Hypothalamus (tissue), 51 donors: ENCODE measurements at places on chromosomes 2 and 18.

GRCh38 chr2:77169426-77169825 lies 352.8 kb downstream of the LRRTM4 start:
- no peak for DNase-seq

DNA sequence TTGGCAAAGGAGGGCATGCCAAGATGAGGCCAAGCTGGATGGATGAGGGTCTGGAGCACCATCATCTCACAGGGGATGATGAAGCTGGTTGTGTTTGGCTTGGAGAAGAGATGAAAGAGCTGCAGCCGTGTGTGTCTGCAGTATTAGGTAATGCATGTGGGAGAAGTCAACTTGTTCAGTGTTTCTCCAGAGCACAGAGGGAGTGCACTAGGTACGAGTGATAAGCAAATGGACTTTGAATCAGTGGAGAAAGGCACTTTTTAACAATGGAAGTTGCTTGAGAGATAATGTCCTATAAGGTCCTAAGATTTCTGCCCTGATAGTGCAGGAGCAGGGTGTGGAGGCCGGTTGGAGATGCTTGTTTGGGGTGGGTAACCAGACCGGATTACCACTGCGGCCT lies 36.0 kb downstream of the SLC14A2 start:
- no peak for DNase-seq

DNA sequence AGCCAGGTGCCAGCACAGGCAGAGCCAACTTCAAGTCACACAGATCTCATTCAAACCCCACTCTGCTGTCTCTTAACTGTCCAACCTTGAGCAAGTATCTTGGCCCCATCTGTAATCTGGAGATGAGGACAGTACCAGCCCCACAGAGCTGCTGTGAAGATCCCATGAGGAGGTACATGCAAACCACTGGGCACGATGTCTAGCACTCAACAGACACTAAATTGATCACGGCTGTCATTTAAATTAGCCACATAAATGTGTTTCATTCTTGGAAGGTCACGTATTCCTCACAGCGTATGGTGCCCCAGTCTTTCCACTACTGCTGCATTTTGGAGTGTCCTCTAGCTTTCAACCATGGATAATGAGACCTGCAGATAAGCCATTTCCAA lies 167.6 kb upstream of the ID2 start:
- DNase-seq: no peak

GRCh38 chr2:141411419-141411818 lies 719.4 kb downstream of the LRP1B start:
- DNase-seq: no peak

GRCh38 chr2:143615562-143615961 lies 486.3 kb downstream of the ARHGAP15 start:
- DNase-seq: no peak

- DNase-seq: no peak
Measured at GRCh38 chr18:26159353-26159752, 25.7 kb downstream of the PSMA8 start.

GRCh38 chr2:48089644-48090043 lies 183.3 kb upstream of the FBXO11 start:
- no peak for DNase-seq

GRCh38 chr2:216842636-216843035 lies 17.2 kb downstream of the TNP1 start:
- DNase-seq: no peak

- DNase-seq: no peak
Measured at GRCh38 chr2:201891676-201892075, 85.3 kb downstream of the CDK15 start.

- no peak for DNase-seq
Measured at GRCh38 chr18:6434481-6434880, 19.8 kb upstream of the L3MBTL4 start.

DNA sequence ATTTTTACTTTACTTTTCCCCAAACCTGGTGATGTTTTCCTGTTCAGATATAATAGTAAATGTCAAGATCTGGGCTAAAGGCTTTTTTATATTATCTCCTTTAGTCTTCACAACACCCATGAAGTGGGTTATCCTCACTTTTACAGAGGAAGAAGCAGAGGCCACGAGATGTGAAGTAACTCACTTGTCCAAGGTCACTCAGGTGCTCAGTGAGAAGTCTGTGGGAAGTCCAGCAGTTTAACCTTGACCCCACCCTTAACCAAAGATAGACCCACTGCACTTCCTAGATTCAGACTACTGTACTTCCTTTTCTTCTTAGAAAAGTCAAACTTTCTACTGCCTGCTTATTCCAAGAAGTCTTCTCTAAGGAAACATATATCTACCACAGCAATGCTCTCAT lies 56.3 kb upstream of the STAT1 start:
- DNase-seq: no peak

DNA sequence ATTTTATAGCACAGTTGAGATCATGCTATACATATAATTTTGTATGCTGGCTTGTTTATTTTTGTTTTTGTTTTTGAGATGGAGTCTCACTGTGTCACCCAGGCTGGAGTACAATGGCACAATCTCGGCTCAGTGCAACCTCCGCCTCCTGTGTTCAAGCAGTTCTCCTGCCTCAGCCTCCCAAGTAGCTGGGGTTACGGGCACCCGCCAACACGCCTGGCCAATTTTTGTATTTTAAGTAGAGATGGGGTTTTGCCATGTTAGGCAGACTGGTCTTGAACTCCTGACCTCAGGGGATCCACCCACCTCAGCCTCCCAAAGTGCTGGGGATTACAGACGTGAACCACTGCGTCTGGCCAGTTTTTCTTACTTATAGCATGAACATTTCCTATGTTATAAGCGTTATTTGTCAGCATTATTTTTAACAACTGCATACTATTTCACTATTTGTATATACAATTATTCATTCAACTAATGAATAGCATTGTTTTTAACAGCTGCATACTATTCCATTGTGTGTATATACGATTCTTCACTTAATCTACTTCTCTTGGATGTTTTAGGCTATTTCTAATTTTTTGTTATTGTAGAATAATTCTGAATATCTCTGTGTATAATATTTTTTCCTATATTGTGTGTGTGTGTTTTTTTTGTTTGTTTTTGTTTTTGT lies 3.5 kb downstream of the EHD3 start:
- no peak for DNase-seq

- no peak for DNase-seq
Measured at GRCh38 chr2:56088411-56088810, 95.4 kb upstream of the CCDC85A start.

- DNase-seq: peak; percentile 10
Measured at GRCh38 chr2:78992807-78993517, 32.5 kb upstream of the REG3G start.

DNA sequence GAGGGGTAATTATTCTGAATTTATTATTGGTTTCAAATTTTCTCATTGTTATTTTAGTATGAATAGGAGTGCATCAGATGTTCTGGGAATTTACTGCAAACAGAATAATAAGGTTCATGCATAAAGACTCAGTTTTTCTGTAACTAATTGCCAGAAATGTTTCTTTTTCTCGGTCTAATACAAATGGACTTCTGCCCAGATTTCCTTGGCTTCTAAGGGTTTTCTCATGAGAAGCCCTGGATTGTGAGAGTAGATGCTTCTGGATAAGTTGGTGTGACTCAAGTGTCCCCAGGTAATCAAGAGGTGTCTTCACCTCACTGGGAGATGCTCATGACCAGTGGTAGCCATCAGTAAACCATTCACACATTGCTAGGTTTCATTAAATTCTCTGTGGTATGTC lies 78.5 kb downstream of the CCDC85A start:
- no peak for DNase-seq

GRCh38 chr2:41101281-41101680 lies 649.4 kb upstream of the SLC8A1 start:
- no peak for DNase-seq

DNA sequence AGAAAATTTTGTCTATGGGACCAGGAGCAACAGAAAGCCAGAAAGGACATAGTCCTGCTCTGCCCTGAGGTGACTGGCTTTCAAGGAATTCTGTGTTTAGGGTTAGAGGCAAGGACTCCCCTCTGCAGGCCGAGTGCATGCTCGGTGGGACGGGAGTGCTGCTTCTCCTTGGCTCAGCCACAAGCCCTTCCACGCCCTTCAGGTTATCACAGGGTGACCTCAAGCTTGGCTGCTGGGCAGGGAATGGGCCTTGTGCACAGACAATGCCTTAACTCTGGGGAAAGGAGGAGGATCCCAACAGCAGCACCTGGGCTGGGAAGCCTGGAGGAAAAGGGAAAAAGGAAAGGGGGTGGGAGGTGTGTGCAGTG lies 32.8 kb downstream of the FAM178B start:
- DNase-seq: no peak

DNA sequence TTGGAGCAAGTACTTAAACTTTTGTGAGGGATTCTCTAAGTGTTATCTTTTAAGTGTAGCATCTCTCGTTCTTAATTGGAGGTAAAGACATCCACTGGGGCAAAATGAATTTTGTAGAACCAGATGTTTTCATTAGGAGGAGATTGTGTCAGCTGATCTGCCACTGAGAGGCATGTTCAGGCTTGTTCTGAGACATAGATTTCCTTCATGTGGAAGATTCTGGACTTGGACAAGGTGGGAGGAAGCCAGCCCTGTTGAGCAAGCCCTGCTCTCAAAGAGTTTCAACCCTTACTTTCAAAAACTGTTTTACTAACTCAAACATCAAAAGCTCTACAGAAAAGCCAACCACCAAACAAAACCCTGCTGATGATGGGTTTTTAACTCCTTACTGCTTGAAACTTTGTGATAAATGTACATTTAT lies 6.5 kb downstream of the MAP4K4 start:
- peak; percentile 23 for DNase-seq

- DNase-seq: no peak
Measured at GRCh38 chr2:236662231-236663185, 92.9 kb downstream of the ACKR3 start.
